ENCODE measurements at places on chromosomes 3 and 15.
A peak's percentile ranks its signal among the peaks of the same experiment; 100 is the strongest.

DNA sequence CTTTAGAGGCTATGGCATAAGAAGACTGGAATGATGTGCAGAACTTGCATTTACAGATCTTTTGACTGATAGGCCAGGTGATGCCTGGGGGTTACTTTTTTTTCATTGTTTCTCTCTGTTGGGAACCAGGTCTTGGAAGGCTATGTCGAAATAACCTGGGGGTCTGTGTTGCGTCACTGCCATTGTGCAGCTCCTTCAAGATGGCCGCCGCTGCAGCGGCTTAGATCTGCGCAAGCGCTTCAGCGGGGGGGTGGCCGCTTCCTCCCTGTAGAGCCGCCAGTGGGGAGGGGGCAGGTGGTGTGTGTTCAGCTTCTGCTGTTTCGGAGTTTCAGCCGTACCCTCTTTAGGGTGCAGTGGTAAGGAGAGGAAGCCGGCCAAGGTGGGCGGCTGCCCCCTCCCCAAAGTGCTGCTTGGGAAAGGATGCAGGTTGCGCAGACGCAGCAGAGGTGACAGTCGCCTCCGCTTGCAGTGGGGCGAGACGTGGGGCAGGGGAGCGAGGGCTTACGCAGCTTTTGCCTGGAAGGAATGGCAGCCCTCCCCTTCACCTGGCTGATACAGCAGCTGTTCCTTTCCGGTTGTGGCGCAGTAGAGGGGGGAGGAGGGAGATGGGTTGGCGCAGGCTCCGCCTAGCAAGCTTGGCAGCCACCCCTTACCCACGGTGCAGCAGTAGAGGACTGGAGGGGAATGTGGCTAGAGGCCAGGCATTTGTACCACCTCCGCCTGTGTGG lies 1.5 kb downstream of the SNRPN start:
- DNase-seq, result peak; percentile 58

DNA sequence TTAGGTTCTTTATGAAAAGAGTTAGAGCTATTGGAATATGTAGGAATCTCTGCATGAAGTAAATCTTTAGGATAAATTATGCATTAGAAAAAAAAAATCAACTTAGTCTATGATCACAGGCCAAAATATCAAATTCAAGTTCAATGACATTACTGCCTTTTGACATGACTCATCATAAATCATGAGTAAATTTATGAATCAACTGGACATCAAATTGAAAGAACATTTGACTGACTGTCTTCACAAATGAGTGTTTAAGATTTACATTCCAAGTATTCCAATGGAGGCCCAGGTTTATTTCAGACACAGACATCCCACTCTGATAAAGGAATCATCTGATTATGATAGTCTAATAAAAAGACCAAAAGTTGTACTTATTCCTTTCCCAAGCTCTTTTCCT lies 192.8 kb upstream of the TTC14 start:
- no peak for DNase-seq

GRCh38 chr3:7684182-7684715 lies 817.4 kb upstream of the LMCD1 start:
- DNase-seq, result no peak

DNA sequence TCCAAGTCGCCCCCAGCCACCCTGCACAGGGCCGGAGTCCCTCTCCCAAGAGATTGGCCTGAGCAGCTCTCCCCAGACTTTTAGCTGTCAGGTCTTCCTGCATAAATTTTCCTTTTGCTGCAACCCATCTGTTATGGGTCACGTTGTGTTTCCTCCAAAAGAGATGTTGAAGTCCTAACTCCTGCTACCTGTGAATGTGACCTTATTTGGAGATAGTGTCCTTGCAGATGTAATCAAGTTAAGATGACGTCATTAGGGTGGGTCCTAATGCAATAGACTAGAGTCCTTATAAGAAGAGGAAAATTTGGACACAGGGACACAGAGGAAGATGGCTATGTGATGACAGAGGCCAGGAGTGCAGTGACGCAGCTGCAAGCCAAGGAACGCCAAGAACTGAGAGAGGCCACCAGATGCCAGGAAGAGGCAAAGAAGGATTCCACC lies 13.2 kb upstream of the SLC6A6 start:
- DNase-seq, result no peak

DNA sequence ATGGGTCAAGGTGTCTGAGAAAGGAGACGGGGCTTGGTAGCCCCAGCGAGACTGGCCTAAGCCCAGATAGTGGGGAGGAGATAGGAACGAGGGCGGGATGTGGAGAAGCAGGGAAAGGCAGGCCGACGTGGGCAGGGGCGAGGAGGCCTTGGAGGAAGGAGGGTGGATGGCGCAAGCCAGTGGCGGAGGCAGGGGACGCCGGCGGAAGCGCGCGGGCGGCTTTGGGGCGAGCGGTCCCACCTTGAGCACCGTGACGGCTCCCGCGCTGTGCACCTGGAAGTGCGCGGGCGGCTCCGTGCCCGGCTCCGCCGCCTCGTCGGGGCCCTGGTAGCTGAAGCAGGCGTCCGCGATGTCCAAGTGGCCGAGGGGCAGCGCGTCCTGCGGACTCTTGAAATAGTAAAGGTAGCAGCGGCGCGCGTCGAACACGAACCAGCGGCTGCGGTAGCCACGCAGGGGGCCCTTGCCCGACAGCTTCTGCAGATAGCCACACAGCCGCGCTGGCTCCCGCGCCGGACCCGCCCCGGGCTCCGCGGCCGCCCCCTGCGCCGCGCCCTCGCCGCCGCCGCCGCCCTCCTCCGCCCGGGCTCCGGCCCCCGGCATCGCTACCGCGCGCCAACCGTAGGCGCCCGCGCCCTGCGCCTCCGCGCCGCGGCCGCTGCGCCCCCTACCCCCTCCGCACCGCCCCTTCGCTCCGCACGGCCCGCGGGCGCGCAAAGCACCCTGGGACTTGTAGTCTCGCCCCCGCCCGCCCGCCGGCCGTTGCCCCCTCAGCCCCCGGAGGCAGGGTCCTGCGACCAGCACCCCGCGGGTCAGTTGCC lies at the start of gene TBC1D2B:
TSS of gene TBC1D2B (minus strand) at position 659 of the 818 bp plus-strand sequence. CDS start at position 600, 59 bp downstream.
- peak; percentile 60 for DNase-seq

All from activated CD8-positive, alpha-beta memory T cell treated with anti-CD3 and anti-CD28 coated beads for 1 hour (primary cell).